Hypothalamus (tissue), 51 donors: ENCODE measurements at places on chromosomes 7 and 10.

- DNase-seq: no peak
Observed at GRCh38 chr10:35011771-35012191, 78.4 kb downstream of the CUL2 start.

DNA sequence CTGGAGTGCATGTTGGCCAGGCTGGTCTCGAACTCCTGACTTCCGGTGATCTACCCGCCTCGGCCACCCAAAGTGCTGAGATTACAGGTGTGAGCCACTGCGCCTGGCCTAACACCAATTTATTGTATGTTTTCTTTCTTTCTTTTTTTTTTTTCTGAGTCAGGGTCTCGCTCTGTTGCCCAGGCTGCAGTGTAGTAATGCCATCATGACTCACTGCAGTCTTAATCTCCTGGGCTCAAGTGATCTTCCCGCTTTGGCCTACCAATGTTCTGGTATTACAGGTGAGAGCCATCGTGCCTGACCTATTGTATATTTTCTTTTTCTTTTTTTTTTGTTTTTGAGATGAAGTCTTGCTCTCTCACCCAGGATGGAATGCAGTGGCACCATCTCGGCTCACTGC is 33.8 kb upstream of the UBE2H start:
- no peak for DNase-seq

DNA sequence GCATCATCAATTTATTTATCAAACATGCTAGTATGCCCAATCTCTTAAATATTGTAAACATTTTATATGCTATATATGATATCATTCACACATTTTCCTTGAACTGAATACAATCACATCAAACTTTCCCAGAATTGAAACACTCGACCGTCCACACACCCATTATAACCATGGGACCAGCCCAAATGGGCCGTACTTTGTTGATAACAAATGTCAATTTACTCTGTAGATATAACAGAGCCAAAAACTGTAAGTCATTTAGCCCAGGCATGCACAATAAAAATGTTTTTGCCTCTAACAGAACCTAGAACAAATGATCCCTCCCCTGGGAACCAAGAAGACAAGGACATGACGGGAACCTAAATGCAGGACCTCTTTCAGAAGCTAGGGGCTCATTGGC is 683 bp upstream of the ANKRD22 start:
- DNase-seq: no peak

DNA sequence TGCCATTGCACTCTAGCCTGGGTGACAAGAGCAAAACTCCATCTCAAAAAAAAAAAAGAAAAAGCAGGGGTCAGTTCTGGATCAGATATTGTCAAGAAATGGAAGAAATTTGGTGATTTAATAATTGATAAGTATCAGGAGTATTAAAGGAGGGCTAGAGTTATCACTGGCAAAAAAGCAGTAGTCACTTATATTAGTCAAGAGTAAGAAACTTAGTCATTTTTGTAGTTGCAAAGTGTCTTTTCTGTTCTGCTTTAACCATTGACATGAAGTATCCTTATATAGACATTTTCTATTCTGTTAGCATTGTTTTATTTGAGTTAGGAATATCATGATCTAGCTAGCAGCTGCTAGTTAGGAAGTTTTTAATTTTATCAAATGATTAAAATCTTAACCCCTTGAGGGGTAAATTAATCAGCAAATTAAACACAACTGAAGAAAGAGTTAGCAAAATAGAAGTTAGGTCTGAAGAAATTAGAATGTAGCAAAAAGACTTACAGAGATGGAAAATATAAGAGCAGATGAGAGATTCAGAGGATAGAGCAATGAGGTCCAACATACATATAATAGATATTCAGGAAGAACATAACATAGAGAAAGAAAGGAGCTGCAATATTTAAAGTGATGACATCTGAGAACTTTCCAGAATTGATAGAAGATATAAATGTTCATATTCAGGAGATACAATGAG is 7.3 kb upstream of the CCDC6 start:
- DNase-seq: no peak

- DNase-seq: no peak
Observed at GRCh38 chr7:34762764-34763163, 104.7 kb downstream of the NPSR1 start.

DNA sequence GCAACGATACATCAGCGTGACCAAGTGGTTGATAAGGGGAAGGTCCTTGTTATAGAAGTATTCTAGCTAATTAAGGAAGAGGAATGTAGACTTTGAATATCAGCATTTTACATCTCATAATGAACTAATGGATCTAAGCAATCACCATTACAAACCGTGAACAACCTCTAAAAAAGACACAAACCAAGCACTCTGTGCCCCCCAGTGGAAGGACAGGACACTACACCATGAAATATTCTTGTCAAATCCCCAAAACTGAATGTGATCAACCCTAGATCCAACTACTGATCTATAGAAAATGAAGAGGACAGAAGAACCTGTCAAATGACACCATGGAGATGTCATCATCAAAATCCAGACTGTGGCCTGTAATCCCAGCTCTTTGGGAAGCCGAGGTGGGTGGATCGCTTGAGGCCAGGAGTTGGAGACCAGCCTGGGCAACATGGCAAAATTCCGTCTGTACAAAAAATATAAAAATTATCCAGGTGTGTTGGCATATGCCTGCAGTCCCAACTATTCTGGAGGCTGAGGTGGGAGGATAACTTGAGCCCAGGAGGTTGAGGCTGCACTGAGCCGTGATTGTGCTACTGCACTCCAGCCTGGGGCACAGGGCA is 111.3 kb upstream of the CARD11 start:
- no peak for DNase-seq

DNA sequence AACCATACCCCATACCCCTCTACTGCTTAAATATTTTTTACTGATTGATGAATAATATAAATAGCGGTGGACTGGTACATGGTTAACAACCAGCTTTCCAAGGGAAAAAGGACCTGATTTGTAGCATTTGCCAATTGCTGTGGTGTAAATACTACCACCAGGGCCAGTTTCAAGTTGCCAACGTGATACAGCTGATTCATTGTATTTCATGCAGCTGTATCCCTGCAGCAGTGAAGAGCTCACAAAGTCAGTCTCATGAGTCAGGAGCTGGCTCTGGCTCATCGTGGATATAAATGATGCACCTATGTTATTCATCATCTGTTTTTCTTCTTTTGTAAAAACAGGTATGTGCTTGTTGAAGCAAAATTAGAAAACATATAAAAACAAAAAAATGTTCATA is 15.2 kb downstream of the CALML5 start:
- no peak for DNase-seq

DNA sequence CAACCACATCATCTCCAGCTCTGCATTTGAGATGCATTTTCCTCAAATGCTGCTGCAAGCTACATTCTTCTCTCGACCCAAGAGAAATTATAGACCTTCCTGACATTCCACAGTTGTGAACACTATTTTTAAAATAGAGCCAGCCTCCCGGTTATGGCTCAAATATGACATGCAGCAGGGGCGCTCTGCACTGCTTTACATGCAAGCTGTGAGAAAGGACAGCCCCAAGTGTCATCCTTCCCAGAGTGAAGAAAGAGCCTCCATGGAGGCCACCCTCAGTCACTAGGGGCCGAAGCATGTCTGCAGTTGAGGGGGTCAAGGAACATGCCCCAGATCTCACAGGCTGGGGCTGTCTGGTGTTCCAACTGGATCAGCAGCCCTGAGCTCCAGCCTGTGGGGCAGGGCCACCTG is 63.9 kb upstream of the CHST15 start:
- no peak for DNase-seq

- DNase-seq: peak; percentile 30
Observed at GRCh38 chr7:2157473-2158279, 75.1 kb downstream of the MAD1L1 start.

DNA sequence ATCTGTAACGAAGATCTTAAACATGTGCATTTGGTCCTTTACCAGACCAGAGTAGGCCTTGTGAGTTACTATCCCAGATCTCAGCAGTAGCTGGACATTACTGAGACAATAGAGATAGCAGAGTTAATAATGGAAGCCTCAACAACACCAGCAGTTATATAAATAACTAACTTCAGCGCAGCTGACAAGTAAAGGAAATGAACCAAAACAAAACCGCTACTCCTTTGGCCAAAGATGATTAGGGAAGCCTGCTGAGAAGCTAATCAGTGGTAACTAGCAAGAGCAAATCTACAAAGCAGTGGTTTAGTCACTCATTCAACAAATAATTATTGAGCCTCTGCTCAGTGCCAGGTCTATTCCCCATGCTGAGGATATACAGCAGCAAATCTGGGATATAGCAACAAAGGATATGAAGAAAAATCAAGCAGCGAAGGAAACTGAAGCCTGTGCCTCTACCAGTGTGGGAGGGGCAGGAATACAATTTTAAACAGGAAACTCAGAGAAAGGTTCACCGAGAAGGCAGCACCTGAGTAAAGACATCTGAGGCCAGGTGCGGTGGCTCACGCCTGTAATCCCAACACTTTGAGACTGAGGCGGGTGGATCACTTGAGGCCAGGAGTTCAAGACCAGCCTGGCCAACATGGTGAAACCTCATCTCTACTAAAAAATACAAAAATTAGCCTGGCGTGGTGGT is 103.6 kb downstream of the ELMO1 start:
- no peak for DNase-seq

DNA sequence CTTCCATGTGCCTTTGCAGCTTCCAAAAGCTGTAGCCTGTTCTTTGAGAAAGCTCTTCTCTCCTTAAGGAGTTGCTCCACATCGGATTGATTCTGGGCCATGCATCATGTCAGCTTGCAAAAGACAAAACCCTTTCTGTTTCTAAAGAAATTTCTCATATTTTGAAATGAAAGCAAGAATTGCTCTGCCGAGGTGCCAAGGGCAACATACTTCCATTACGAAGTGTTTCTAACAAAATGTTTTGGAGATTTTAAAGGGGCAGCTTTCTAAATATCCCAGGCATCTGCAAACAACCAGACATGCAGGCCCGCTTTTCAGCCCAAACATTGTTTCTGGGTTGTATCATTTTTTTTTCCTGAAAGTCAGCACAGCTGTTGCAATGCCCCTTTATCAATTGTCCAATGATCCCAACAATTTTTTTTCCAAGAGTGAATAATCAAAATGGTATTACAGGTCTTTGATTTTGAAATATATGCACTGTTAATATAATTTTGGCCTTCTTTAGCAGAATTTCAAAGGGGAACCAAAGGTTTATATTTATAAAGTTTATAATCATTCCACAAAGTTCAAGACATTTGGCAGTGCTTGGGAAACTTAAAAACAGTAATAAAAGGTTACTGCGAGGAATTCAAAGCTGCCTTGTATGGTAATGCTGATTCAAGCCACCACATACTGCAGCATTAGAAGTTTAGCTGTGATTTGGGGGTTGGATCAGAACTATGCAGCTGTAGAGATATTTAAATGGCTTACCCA is 61.0 kb downstream of the TES start:
- DNase-seq: no peak

GRCh38 chr7:100085515-100085914 is 3.3 kb upstream of the COPS6 start:
- DNase-seq: no peak

GRCh38 chr10:131160219-131160875 is 151.2 kb downstream of the TCERG1L start:
- DNase-seq: no peak

- DNase-seq: no peak
Observed at GRCh38 chr7:158924956-158925355, 68.6 kb downstream of the DYNC2I1 start.

DNA sequence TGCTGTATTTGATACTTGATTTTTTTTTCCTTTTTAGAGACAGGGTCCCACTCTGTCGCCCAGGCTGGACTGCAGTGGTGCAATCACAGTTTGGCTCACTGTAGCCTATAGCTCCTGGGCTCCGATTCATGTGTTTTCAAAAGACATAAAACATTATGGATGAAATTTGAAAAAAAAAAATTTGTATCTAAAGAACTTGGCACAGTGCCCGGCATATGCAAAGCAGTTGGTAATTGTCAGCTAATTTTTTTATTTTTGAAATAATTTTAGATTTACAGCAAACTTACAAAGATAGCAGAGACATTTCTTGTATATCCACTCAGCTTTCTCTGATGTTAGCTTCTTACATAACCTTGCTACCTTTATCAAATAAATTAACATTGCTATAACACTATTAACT is 20.3 kb upstream of the SAMD8 start:
- DNase-seq: no peak

GRCh38 chr7:35752742-35753141 is 48.1 kb upstream of the SEPTIN7 start:
- DNase-seq: no peak

DNA sequence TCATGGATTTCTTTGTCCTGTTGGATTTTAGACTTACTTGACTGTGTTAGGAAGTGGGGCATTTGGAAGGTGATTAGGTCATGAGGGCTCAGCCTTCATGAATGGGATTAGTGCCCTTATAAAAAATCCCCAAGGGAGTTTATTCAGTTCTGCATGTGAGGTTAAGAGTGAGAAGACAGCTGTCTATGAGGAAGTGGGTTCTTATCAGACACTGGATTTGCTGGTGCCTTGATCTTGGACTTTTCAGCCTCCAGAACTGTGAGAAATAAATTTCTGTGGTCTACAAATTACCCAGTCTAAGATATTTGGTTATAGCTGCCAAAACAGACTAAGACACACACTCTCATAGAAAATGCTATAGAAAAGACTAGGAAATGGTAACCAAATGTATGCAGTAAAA is 724.7 kb upstream of the FZD8 start:
- DNase-seq: no peak

DNA sequence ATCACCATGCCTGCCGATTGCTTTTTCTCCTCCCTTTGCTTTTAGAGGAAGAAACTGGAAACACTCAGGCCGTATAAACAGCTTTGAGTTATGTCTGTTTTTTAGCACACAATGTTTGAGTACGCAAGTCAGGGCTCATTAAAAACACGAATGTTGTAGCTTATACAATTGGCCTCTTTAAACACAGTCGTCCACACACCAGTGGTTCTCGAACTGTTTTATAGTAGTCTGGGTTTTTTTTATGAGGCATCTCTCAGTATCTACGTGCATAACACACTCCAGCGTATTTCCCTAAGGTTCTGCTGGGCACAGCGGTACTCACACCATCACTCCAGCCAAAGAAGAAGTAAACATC is 13.4 kb upstream of the CARD11 start:
- DNase-seq: no peak
